ENCODE measurements at places on chromosomes 1 and 21. TPM values are rescaled to one million over a fixed set of nuclear protein-coding genes. Genes with fewer than 3 reads are reported as not detected.

DNA sequence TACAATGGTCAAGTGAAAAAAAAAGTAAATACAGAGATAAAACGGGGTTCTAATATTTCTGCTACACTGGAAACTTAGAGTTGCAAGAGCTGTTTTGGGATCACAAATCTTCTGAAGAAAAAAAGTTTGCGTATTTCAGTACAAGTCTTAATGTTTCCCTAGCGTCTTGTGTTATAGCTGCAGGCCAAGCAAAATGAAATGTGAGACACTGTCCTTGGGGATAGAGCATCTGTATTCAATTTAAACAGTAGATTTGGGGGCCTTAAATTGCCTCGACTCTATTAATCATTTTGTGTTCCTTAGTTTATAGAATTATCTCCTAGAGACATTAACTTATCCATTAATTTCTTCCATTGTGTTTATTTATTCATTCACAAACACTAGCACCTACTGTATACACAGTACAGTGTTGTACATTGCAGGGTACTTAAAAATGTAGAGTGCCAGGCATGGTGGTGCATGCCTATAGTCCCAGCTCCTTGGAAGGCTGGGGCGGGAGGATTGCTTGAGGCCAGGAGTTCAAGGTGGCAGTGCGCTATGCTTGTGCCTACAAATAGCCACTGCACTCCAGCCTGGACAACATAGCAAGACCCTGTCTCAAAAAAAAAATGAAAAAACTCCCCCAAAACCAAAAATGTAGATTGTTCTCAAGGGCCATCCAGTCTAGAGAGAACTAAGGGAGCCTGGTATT is 7.9 kb downstream of the DISC1 start:
- no peaks in the 10 kb centered on the region for H3K27me3 ChIP-seq
- no peak for DNase-seq
- no peak overlapping the region for H3K4me3 ChIP-seq
- H3K4me1 ChIP-seq, result peaks cover 12% of the 10 kb centered on the region
- no peaks in the 10 kb centered on the region for H3K36me3 ChIP-seq

DNA sequence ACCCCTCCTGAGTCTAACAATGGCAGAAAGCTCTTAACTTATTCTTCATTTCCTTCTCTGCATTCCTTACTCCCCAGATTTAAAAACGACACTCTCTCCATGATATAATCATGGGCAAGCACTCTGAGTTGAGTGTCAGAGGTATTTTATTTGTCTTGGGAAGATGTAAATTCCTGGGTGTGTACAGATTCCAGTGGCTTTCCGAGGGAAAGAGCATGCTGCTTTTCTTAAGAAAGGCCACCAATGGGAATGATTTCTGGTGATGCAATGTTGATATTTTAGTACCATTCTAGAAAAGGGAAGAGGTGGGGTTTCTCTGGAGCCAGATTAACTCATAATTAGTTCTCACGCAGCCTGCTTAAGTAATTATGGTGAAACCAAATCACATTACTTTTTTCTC is 47.8 kb upstream of the BTG3 start:
- no peak overlapping the region for H3K4me3 ChIP-seq
- DNase-seq, result no peak
- no peaks in the 10 kb centered on the region for H3K27me3 ChIP-seq
- no peaks in the 10 kb centered on the region for H3K36me3 ChIP-seq
- H3K4me1 ChIP-seq, result peaks cover 4% of the 10 kb centered on the region

- H3K4me3 ChIP-seq, result no peak overlapping the region
- DNase-seq, result no peak
- no peaks in the 10 kb centered on the region for H3K36me3 ChIP-seq
- no peaks in the 10 kb centered on the region for H3K4me1 ChIP-seq
These were observed 283.1 kb downstream of the GRIK1 start for GRCh38 chr21:29656504-29657239.

- no peaks in the 10 kb centered on the region for H3K36me3 ChIP-seq
- no peaks in the 10 kb centered on the region for H3K27me3 ChIP-seq
- no peak overlapping the region for H3K27ac ChIP-seq
- peaks cover 14% of the 10 kb centered on the region for H3K4me1 ChIP-seq
These were observed 7.3 kb upstream of the ADAM15 start for GRCh38 chr1:155043793-155044192.

RAB3B gene
- total RNA-seq, result not detected

- no peak for DNase-seq
- H3K27me3 ChIP-seq, result no peaks in the 10 kb centered on the region
- H3K27ac ChIP-seq, result peak overlapping the region; percentile 32
These were observed 55.9 kb upstream of the JAK1 start for GRCh38 chr1:65022216-65022615.

GRCh38 chr1:1122078-1122811 is 6.4 kb upstream of the C1orf159 start:
- H3K27ac ChIP-seq, result no peak overlapping the region
- peaks cover 10% of the 10 kb centered on the region for H3K4me1 ChIP-seq
- peaks cover 46% of the 10 kb centered on the region for H3K27me3 ChIP-seq

GRCh38 chr1:67888216-67889106 is 55.2 kb upstream of the GNG12 start:
- no peak for DNase-seq
- no peaks in the 10 kb centered on the region for H3K27me3 ChIP-seq
- H3K4me3 ChIP-seq, result no peak overlapping the region
- H3K27ac ChIP-seq, result no peak overlapping the region

GRCh38 chr1:183039985-183040447 is 16.8 kb downstream of the LAMC1 start:
- H3K27ac ChIP-seq, result peak overlapping the region; percentile 70
- DNase-seq, result no peak
- H3K27me3 ChIP-seq, result no peaks in the 10 kb centered on the region
- H3K4me1 ChIP-seq, result peaks cover 96% of the 10 kb centered on the region
- peaks cover 6% of the 10 kb centered on the region for H3K36me3 ChIP-seq
- peak overlapping the region; percentile 20 for H3K4me3 ChIP-seq

DNA sequence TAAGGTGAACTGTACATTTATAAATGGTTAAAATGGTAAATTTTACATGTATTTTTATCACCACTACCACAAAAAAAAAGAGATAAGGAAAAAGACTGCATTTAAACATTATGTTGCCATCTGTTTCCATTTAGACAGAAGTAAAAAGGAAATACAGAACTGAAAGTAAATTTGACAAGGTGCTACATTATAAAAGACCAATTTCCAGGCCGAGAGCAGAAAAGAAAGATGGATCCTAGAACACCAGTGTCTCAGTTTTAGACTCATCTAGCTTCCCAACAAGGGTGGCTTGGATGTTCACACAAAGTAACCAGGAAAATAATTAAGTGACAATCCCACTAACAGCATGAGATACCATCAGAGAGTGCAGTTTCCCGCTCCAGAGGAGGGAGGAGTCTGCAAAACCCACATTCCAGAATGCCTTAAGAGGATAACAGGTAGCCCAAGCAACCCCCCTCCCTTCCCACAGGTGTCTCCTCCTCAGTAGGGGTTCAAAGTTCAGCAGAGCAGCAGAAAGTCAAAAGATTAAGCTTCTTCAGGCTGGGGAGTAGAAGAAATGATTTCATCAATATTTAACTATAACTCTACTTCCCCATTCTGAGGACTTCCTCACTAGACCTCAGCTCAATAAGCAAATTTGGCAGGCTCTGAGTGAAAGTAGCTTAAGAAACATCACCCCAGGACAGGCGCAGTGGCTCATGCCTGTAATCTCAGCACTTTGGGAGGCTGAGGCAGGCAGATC is 11.8 kb downstream of the TPM3 start:
- no peak for DNase-seq
- H3K4me1 ChIP-seq, result peaks cover 85% of the 10 kb centered on the region
- peak overlapping the region; percentile 64 for H3K27ac ChIP-seq
- H3K4me3 ChIP-seq, result peak overlapping the region; percentile 96
- H3K27me3 ChIP-seq, result no peaks in the 10 kb centered on the region

SPATA45 gene
- not detected for total RNA-seq

CACNA1S gene
- not detected for total RNA-seq

GRCh38 chr1:11634365-11635192 is 19.6 kb downstream of the FBXO2 start:
- no peaks in the 10 kb centered on the region for H3K36me3 ChIP-seq
- no peak overlapping the region for H3K27ac ChIP-seq
- H3K4me3 ChIP-seq, result no peak overlapping the region

- DNase-seq, result no peak
- H3K27me3 ChIP-seq, result no peaks in the 10 kb centered on the region
- H3K36me3 ChIP-seq, result peaks cover 15% of the 10 kb centered on the region
- peaks cover 53% of the 10 kb centered on the region for H3K4me1 ChIP-seq
- H3K4me3 ChIP-seq, result no peak overlapping the region
These were observed 66.1 kb upstream of the ADAM30 start for GRCh38 chr1:119962296-119962968.

GRCh38 chr1:2816786-2817185 is 15.3 kb upstream of the TTC34 start:
- no peak overlapping the region for H3K27ac ChIP-seq
- peaks cover 62% of the 10 kb centered on the region for H3K27me3 ChIP-seq
- no peak overlapping the region for H3K4me3 ChIP-seq
- DNase-seq, result no peak
- no peaks in the 10 kb centered on the region for H3K36me3 ChIP-seq
- no peaks in the 10 kb centered on the region for H3K4me1 ChIP-seq

HAO2 gene
- not detected for total RNA-seq

RGS7 gene
- not detected for total RNA-seq

TLCD4 gene
- total RNA-seq, result 75.7 TPM

DNA sequence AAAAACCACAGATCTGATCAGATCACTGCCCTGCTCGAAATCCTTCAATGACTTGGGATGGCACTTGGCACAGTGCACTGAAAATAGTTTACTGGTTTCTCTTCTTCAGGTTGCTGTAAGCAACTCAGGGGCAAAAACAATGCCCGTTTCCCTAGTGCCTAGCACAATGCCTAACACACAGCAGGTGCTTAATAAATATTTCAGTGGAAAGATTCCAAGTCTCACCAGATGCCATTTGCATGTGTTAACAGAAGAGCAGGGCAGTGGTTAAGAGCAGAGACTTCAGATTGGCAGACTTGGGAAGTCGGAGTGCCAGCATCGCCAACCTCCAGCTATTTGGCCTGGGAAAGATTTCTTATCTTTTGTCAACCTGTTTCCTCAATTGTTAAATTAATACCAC is 10.9 kb upstream of the METTL25B start:
- H3K4me3 ChIP-seq, result no peak overlapping the region
- no peak overlapping the region for H3K27ac ChIP-seq
- no peak for DNase-seq
- H3K27me3 ChIP-seq, result no peaks in the 10 kb centered on the region

DNA sequence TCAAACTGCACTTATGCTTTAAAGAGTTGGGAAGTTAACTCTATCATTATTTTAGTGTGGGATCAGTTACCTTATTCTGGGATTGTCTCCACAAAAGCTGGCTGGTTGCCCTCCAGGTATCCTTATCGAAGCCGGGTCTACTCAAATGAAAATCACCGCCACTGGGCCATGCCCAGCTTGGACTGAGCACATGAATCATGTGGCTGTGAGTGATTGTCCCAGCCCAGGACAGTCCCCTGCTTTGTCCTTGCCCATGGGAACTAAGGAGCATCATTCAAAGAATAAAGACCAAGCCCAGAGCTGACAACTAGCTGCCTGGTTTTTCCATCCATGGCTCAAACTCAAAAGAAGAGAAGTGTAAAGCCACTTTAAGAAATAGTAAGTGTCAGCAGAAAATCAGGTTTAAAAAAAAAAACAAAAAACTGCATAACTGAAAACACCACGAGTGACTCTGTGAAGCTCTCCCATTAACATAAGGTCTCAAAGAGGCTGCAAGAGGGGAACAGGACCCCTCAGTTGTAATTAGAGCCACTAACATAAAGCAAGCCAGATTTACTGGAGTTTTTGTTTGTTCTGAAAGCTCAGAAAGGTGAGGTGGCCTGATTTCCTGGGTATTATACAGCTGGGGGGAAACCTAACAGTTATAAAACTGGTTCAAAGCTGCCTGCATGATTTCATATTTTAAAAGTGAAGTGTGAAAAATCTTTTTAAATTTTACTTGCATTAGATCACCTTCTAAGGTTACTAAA is 91.5 kb downstream of the KIF14 start:
- no peaks in the 10 kb centered on the region for H3K36me3 ChIP-seq
- peaks cover 26% of the 10 kb centered on the region for H3K27me3 ChIP-seq
- no peak for DNase-seq
- no peak overlapping the region for H3K27ac ChIP-seq
- peaks cover 4% of the 10 kb centered on the region for H3K4me1 ChIP-seq

DNA sequence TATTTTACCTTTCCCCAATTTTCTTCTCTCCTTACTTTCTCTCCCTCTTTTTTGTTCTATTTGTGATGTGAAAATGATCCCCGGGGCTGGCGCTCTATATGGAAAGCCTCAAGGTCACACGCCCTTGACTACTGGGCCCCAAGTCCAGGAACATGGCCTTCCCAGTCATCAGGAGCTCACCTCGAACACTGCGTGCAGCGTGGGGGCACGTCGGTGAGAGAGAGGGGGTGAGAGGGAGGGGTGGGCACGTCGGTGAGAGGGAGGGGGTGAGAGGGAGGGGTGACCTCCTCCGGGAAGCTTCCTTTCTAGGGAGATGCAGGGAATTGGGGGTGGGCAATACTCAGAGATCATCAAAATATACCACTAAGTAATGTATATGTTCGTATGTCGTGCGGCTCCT is 94.6 kb upstream of the TMPRSS2 start:
- H3K27ac ChIP-seq, result no peak overlapping the region
- H3K4me1 ChIP-seq, result no peaks in the 10 kb centered on the region
- peaks cover 54% of the 10 kb centered on the region for H3K27me3 ChIP-seq
- DNase-seq, result no peak
- no peaks in the 10 kb centered on the region for H3K36me3 ChIP-seq

GRCh38 chr1:29810121-29811120 is 574.1 kb downstream of the PTPRU start:
- H3K27ac ChIP-seq, result no peak overlapping the region
- H3K4me1 ChIP-seq, result peaks cover 20% of the 10 kb centered on the region
- no peak for DNase-seq
- no peak overlapping the region for H3K4me3 ChIP-seq
- no peaks in the 10 kb centered on the region for H3K36me3 ChIP-seq

DNA sequence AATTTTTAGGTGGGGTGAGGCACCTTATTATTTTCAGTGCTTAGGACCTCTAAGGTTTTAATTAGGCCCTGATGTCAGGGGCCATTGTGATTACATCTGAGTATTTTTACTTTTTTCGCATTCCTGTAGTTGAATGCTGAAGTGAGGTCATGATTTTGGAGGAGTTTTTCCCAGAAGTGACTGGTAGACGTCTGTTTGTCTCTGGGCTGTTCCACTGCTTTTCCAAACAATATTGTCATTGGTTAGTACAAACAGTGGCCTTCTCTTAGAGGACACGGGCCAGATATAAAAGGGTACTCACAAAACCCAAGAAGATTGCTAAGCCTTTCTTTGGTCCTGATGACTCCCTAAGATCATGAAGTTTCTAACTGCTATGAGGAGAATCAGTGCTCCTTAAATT is 7.6 kb upstream of the RASAL2 start:
- no peaks in the 10 kb centered on the region for H3K36me3 ChIP-seq
- H3K4me1 ChIP-seq, result peaks cover 18% of the 10 kb centered on the region
- H3K27ac ChIP-seq, result peak overlapping the region; percentile 54
- no peak for DNase-seq
- no peaks in the 10 kb centered on the region for H3K27me3 ChIP-seq

- no peaks in the 10 kb centered on the region for H3K27me3 ChIP-seq
- no peaks in the 10 kb centered on the region for H3K4me1 ChIP-seq
- DNase-seq, result no peak
- no peak overlapping the region for H3K4me3 ChIP-seq
These were observed 199.4 kb upstream of the PTGFR start for GRCh38 chr1:78291418-78291817.

GRCh38 chr1:224253721-224254120 is 70.7 kb downstream of the DEGS1 start:
- peaks cover 16% of the 10 kb centered on the region for H3K36me3 ChIP-seq
- H3K4me1 ChIP-seq, result peaks cover 9% of the 10 kb centered on the region
- no peak overlapping the region for H3K4me3 ChIP-seq
- DNase-seq, result no peak
